ENCODE measurements at places on chromosomes 6 and 20.

DNA sequence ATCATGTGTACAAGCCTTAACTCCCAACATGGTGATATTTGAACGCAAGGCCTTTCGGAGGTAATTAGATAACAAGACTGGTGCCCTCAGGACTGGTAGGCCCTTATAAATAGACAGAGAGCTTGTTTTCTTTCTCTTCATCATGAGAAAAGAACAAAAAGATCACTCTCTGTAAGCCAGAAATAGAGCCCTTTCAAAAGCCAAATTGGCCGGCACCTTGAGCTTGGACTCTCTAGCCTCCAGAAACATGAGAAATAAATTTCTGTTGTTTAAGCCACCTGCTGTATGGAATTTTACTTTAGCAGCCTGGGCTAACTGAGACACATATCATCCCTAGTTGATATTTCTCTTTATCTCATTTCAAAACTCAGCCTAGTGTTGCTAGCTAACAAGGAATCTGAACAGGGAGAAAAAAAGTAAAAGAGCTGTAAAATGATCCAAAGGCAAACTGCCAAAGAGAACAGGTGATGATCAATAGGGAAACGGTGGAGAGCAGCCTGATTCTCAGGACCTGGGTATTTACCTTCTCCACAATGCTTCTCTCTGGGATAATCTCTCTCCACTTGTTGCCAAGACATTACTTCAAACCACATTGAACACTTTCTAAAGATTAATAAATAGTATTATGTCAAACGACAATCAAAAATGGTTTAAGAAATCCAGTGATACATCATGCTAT lies 6.1 kb downstream of the COL21A1 start:
- DNase-seq, result no peak

GRCh38 chr6:90294614-90294988 lies 2.0 kb downstream of the BACH2 start:
- no peak for DNase-seq

- DNase-seq, result no peak
Measured at GRCh38 chr6:12260458-12261093, 29.6 kb upstream of the EDN1 start.

DNA sequence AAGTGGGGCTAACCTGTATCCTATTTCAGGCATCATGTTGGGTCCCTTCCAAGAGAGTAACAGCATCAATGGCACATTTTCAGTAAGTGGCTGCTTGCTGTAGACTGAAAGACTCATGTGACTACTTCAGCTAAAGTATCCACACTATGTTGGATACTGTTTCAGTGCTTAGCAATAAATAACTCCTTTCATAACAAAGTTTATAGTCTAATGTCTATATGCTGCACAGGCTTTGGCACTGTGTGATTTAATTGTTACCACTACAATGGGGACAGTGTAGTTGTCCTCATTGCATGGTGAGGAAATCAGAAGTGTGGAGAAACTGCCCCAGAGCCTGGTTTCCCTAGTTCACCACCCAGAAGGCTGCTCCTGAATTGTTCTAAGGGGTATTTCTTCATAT lies 318.0 kb upstream of the PTCHD4 start:
- DNase-seq, result no peak

DNA sequence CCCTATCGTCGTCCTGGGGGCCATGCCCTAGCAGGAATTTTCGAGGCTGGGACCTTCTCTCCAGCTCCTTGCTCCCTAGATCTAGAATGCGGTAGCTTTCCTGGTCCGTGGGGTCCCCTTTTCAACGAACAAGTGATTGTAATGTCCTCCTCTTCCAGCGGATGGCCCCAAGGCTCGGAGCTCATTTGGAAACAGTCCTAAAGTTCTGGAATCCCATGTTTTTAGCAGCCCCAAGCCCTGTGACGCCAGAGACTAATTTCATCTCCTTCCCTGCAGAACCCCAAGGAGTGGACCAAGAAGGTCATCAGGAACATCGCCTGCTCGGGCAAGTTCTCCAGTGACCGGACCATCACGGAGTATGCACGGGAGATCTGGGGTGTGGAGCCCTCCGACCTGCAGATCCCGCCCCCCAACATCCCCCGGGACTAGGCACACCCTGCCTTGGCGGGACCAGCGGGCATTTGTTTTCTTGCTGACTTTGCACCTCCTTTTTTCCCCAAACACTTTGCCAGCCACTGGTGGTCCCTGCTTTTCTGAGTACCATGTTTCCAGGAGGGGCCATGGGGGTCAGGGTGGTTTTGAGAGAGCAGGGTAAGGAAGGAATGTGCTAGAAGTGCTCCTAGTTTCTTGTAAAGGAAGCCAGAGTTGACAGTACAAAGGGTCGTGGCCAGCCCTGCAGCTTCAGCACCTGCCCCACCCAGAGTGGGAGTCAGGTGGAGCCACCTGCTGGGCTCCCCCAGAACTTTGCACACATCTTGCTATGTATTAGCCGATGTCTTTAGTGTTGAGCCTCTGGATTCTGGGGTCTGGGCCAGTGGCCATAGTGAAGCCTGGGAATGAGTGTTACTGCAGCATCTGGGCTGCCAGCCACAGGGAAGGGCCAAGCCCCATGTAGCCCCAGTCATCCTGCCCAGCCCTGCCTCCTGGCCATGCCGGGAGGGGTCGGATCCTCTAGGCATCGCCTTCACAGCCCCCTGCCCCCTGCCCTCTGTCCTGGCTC lies 48.5 kb downstream of the PYGB start:
- no peak for DNase-seq

- no peak for DNase-seq
Measured at GRCh38 chr20:60921022-60921622, 330.9 kb upstream of the CDH4 start.

- no peak for DNase-seq
Measured at GRCh38 chr20:16113736-16114135, 459.5 kb downstream of the KIF16B start.

GRCh38 chr6:16635291-16635809 lies 125.9 kb downstream of the ATXN1 start:
- no peak for DNase-seq

DNA sequence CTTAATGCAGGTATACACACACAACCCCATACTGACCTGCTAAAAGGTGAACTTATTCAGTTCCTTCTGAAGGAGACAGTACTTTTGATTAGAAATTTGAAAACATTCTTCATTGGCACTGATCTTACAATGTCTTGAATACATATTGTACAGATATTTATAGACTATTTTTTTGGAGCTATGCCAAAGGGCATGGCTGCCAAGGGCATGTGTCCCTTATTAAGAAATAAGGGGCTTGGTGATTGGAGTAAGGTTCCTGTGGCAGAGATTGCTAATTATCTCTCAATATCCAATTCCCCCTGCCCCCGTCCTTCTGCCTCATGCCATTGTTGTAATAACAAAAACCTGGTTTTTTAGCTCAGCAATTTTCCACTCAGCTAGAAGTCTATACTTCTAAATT lies 355.9 kb downstream of the FARS2 start:
- no peak for DNase-seq

DNA sequence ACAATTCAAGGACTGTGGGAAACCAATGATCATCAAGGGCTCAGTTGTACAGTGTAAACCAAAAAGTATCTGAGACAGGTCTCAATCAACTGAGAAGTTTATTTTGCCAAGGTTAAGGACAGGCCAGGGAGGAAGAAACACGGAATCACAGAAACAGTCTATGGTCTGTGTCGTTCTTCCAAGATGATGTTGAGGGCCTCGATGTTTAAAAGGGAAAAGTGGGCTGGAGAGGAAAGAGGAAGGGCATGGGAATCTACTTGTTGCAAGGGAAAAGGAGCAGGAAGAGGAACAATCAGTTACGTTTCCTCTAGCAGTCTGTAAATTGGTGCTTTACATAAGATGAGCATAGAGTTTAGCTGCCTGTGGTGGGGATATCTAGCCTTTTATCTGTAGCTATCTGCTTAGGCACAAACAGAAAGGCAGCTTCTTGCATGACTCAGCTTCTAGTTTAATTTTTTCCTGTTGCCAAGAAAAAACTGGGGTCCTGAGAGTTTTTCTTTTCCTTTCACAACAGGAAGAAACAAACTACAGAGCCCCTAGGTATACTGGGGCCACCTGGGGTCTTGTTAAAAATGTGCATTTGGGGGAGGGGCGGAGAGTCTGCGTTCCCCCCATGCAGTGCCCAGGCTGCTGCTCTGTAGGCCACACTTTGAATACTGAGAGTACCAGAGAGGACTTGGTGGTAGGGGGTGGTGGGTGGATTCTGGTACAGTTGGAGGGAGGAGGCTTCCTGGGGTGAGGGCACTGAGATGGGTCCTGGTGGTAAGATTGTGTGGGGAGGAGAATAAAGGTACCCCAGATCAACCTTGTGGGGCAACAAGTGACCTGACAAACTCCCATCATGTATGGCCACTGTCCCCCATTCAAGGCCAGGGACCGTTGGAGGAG lies 35.3 kb upstream of the EZR start:
- no peak for DNase-seq

GRCh38 chr6:81772741-81773140 lies 20.3 kb upstream of the TENT5A start:
- no peak for DNase-seq

- DNase-seq, result no peak
Measured at GRCh38 chr6:33746036-33746600, 587 bp downstream of the IP6K3 start.

DNA sequence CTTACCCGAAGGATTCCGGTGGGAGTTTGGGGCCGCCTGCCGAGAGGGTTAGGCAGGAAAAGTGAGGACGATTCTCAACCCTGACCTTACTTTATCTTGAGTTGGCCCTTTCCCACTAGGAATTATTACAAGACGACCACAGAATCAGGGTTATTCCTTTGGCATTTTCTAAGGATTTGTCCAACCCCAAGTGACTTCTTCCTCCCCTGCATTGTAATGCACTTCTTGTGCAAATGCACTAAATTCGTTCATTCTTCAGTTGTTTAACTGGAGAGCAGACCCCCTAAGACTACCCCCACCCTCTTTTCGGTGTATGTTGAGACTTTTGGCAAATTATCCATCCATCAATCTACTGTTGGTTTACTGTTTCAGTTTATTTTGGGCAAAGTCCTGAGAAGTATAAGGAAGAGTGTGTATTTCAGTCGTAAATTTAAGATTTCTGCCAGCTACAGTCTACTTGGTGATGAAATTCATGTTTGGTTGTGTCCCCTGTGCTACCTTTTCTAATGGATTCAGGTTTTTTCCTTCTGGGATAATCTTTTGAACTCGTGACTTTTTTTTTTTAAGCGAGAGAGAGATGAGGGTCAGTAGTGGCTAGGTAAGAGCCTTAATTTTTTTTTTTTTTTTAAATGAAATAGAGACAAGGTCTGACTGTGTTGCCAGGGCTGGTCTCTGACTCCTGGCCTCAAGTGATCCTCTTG lies 611 bp upstream of the TMEM217 start:
- DNase-seq, result no peak

DNA sequence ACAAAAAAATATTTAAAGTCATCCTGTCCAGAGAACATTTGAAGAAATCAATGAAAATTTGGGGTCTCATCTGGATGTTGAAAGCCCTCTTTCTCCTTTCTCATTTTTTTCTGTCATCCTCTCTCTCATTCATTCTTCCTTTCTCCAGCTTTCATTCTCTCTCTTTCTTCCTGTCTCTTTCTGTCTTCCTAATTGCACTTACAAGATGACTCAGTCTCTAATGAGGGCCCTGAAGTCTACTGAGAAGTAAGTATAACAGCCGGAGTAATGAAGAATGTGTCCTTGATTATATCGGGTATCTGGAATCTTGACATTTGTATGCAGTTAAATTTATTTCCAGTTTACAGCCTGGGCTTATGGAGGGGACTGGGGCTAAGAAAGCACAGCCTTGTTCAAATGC lies 232.2 kb upstream of the SULF2 start:
- DNase-seq, result no peak

- peak; percentile 17 for DNase-seq
Measured at GRCh38 chr20:47487175-47487917, 14.3 kb upstream of the NCOA3 start.

GRCh38 chr20:60700728-60701127 lies 551.3 kb upstream of the CDH4 start:
- no peak for DNase-seq

- DNase-seq, result no peak
Measured at GRCh38 chr20:52843425-52843824, 128.7 kb upstream of the TSHZ2 start.

- no peak for DNase-seq
Measured at GRCh38 chr20:33578510-33578909, 83.6 kb upstream of the C20orf144 start.

- DNase-seq, result no peak
Measured at GRCh38 chr6:158255275-158255988, 56.8 kb upstream of the TULP4 start.

DNA sequence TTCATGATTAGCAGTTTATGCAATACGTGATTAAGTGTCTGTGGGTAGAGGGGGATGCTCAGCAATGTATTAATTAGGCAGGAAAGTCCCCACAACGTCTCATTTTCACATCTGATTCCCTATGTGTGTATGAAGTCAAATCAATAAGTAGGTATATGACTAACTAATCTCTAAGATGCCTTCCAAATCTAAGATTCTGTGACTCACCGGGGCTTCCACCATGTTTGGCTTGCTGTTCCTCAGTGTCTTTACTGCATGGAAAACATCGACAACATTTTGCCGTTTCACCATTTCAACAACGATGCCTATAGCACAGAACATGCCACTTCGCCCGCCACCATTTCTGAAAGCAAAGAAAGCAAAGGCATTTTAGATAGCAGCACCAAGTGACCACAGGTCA lies 72.0 kb upstream of the THEMIS start:
- no peak for DNase-seq

GRCh38 chr6:95294043-95294442 lies 283.3 kb upstream of the MANEA start:
- no peak for DNase-seq

- no peak for DNase-seq
Measured at GRCh38 chr20:38559764-38560163, 21.2 kb upstream of the ADIG start.

- DNase-seq, result no peak
Measured at GRCh38 chr20:19009081-19009688, 195.6 kb downstream of the SCP2D1 start.

DNA sequence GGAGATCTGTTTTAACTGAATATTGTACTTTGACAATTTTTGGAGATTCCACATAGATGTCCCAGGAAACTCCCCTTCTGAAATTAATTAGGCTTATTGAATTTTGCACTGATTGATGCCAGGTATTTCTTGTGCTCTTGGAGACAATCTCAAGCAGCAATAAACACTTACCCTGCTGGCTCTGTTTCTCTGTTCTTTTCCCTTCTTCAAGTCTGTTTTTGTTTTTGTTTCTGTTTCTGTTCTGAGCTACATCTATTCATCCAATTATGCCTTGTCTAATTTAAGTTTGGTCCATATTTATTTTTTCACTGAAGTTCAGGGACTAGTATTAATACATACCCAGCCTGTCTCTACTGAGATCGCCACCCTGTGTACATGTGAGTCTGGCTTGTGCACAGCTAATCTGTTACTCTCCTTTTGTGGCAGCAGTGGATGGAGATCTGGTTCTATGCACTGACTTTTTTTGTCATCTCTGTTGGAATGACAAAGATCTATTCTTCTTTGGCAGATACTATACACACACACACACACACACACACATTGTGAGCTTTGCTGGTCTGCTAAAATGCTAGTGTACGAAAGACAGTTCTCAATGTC lies 51.9 kb downstream of the IL22RA2 start:
- DNase-seq, result no peak
